ENCODE measurements at places on chromosomes 6 and 20.

DNA sequence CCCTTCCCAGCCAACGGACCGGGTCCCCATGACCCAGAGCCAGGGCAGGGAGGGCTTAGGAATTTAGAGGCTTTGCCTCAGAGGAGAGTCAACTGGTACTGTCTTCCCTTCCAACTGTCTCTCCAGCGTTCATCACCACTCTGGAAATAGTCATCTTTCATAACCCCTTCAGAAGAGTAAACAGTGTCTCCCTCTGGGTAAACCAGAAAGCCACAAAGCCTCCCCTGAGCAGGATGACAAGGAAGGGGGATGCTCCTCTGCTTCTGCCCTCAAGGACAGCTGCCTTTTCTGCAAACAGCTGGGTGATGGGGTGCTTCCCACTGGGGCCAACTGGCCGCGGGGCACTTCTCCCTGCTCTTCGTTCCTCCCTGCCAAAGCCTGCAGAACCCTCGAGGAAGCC lies 90.1 kb downstream of the PSMG4 start:
- DNase-seq, result no peak

DNA sequence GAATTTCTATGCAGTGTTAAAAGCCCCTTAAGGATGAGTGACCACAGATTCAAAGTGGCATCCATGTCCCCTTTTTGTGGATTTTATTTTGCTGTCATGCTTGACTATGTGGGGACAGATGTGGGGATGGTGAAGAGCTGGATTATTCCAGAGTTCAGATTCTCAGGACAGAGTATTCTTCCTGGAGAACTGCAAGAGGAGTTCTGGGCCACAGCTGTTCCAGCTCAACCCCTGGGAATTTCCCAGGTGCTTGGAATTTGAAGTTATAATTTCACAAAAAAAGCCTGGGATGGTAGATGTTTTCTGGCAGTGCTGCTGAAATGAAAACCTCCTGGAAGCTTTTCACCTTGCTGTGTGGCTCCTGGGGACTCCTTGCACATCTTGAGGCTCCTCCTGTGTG lies 671.8 kb upstream of the MARCKS start:
- no peak for DNase-seq

- DNase-seq, result no peak
These were observed 733.9 kb downstream of the CBLN4 start for GRCh38 chr20:55271371-55271770.

DNA sequence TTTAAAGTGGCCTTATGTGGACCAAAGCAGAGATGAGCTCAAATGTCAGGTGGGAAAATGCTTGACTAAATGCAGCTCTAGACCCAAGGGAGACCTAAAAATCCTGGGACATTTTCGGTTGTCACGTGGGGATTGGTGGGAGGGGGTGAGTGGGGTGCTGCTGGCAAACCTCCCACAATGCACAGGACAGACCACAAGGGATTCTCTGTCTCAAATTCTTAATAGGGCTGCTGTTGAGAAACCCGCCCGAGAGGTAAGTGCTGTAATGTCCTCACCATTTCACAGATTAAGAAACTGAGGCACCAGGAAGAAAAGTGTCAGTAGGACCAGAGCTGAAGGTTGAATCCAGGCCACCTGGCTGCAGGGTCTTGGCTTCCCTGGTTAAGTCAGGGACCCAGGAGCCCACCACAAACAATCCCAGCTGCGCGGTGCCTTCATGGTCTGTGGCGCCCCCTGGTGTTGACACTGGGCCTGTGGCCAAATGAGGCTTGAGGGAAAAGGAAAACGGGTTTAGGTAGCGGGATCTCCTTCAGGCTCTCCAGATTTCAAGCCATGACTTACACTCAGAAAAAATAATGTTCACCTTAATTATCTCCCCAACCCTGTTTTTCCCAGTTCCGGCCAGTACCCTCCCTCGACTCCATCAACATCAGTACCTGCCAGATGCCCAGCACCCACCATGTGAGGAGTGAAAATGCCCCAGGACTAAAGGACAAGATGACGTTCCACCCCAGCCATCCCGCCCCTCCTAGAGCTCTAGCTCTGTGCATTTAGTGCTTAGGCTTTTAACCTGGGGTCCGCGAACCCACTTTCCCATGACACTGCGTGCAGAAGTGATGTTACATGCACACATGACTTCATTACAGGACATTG lies 7.2 kb downstream of the HLA-G start:
- DNase-seq, result peak; percentile 42

DNA sequence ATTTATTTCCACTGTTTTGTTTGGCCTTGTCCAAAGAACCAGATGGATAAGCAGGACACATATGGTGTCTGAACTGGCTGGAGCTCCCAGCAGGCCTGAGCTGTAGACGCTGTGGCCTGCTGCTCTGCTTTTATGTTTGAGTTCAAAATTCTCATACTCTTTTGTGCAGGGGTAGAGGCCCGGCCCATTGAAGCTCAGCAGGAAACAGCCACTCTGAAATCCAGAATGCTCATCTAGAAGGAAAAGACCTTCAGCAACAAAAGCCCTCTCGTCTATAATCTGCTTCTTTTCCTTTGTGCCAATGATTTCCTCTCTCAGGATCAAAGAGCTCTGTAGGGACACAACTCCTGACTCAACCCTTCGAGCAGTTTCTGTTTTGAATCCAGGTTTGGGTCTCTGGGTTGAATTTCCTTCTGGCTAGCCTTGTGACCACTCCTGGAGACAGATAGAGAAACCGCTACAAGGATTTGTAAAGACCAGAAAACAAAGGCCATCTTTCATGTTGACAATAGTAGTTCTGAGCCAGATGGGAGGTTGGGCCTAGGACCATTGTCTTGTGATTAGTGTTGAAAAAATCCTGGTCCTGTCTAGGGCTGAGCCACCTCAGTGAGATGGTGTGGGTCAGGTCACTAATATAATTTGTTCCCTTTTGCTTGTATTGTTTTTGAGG lies 446.7 kb downstream of the BCKDHB start:
- DNase-seq, result no peak

DNA sequence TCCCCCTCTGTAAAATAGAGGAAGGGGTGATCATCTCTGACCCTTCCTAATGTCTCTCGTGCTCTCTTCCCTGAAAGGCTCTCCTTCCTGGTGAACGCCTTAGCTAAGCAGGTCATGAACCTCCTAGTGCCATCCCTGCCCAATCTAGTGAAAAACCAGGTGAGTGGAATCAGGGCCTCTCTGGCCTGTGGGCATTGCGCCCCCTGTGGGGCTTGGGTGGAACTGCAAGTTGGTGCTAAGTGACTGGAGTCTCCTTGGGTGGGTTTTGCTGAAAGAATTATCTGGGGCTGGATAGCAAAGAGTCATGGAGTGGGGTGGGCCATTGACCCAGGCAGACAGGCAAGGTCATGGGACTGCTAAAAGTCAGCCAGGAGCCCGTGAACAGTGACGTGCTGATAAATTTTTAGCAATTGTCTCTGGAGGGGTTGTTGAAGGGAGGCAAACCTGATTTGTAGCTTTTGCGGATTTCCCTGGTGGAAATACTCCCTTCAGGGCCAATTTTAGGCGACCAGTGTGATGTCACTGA lies 8.9 kb downstream of the BPIFB1 start:
- peak; percentile 44 for DNase-seq

- DNase-seq, result no peak
These were observed 18.0 kb upstream of the PREX1 start for GRCh38 chr20:48845721-48846306.

GRCh38 chr6:26383624-26384417 lies 913 bp downstream of the BTN2A2 start:
- no peak for DNase-seq

GRCh38 chr6:28618898-28619555 lies 93.3 kb downstream of the GPX5 start:
- no peak for DNase-seq

DNA sequence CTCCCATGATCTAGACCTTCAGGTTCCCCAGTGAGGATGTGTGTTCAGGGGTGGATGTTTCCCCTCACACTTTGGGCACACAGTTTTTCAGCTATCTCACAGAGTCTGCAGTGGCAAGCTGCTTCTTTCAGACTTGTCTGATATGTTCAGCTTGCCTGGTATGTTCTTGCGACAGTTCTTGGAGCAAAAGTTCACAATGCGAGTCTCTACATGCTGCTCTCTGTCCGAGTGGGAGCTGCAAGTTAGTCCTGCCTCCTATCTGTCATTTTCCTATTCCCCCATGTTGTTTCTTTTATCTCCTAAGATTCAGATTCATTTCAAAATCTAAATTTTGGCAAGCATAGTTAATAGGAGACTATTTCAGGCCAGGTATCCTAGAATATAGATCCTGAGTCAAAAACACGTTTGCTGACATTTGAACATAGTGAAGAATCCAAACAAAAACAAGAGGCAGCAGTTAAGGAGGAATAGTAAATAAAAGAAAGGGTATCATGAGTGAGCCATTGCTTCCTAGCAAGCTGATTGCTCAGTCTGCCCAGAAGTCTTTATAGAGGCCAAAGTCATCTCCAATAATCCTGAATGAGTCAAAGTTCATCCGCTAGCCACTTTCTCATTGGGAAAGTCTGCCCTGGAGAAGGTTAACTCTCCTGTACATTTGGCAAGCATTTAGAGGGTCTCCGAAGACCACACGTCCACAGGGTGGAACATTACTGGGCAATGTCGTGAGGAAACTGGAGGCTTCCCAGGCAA lies 140.2 kb upstream of the MOCS1 start:
- no peak for DNase-seq

DNA sequence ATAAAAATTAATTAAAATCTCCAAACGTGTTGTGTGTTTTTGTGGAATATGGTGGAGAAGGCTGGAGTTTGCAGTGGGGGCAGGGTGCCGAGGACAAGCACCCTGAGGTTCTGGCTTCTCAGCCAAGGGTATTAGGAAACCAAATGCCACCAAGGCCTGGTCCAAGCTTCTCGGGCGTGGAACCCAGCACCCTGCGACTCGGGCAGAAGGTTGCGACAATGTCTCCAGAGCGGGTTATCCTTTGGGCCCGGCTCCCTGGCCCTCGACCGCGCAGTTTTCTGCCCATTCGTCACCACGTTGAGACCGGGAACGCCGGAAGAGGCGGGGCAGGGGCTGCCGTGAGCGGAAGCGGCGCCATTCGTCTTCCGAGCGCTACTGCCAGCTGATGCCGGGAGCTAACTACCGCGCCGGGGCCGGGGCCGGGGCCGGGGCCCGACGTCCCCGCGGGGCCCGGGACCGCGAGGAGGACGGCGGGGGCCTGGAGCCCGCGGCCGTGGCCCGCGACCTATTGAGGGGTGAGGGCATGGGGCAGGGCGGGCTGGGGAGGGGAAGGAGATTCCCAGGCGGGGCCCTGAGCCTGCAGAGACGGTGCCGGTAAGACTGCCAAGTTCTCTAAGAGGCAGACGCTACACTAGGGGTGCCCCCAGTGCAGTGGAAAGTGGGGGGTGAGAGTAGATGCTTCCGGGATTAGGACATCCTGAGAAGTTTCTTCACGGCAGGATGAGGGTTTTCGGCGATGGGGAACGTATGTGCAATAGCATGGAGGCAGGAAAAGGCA lies at the start of gene RRP36:
TSS of gene RRP36 (plus strand) at position 354 of the 778 bp plus-strand sequence. CDS start at position 386, 32 bp downstream.
- peak; percentile 33 for DNase-seq

- DNase-seq, result no peak
These were observed 138.3 kb upstream of the INSM1 start for GRCh38 chr20:20229595-20229994.

GRCh38 chr6:10341605-10342004 lies 73.3 kb downstream of the TFAP2A start:
- DNase-seq, result no peak

GRCh38 chr6:152734630-152735029 lies 16.0 kb upstream of the VIP start:
- DNase-seq, result no peak

- no peak for DNase-seq
These were observed 336.2 kb downstream of the FOXA2 start for GRCh38 chr20:22248051-22248667.

DNA sequence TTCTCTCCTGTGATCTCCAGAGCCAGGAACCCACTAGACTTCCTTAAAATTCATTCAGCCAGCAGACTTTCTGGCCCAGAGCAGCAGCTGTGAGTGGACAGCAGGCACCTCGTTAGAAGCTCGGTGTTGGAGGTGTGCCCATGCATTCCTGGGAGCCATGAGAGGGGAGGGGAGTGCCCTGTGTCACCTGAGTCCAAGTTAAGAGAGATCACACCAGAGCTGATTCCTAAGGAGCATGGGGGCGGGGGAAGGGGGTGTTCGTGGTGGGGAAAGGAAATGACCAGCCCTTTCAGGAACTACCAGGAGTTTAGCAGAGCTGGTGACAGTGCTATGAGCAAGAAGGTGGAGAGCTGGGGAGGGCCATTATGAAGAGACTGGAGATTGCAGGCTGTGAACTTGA lies 46.9 kb downstream of the GFRA4 start:
- DNase-seq, result no peak

- DNase-seq, result no peak
These were observed 7.2 kb downstream of the TFAP2A start for GRCh38 chr6:10407674-10408054.

- no peak for DNase-seq
These were observed 18.5 kb downstream of the PKIB start for GRCh38 chr6:122628714-122629113.

DNA sequence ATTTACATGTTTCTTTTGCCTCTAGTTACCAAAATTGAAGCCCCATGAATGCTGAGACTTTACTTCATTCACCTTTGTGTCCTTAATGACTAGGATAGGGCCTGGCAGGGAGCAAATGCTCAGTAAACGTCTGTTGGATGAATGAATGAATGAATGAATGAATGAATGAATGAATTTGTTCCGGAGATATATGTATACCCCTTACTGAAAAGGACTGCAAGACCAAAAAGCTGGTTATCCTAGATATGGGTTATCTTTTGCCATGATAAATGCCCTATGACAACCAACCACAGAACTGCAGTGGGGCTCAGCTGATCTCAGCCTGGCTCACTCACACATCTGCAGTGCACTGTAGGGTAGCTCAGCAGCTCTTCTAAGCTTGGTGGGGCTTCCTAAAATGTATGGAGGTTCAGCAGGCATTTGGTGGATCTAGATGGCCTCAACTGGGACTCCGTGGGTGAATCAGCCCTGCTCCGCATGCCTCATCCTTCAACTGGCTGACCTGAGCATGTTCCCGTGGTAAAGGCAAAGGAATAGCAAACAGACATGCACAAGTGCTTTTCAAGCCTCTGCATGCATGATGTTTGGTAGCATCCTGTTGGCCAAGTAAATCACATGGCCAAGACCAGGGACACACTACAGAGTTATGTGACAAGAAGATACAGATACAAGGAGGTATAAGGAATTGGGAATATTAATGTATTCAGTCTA lies 378.7 kb upstream of the SOX4 start:
- DNase-seq, result no peak

GRCh38 chr20:35286899-35287508 lies 2.4 kb upstream of the EIF6 start:
- no peak for DNase-seq

DNA sequence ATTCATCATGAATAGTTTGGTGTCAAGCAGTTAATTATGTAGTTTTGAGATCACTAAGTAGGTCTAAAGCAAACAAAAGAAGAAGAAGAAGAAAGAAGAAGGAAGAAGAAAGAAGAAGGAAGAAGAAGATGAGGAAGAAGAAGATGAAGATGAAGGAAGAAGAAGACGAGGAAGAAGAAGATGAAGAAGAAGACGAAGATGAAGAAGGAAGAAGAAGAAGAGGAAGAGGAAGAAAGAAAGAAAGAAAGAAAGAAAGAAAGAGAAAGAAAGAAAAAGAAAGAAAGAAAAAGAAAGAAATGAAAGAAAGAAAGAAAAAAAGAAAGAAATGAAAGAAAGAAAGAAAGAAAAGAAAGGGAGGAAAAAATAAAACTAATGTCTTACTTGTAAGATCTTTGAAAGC lies 9.2 kb downstream of the TMC2 start:
- DNase-seq, result no peak

- no peak for DNase-seq
These were observed 4.7 kb downstream of the CDKAL1 start for GRCh38 chr6:20538907-20539306.

Data from stimulated activated CD8-positive, alpha-beta memory T cell treated with anti-CD3 and anti-CD28 coated beads, Interleukin-7, amount 100 ng/mL, for 1 hour (primary cell).